LNCaP clone FGC (cell line): ENCODE measurements at places on chromosomes 13 and 19.

GRCh38 chr13:113816946-113817859 lies 46.7 kb downstream of the GAS6 start:
- DNase-seq: peak; percentile 62

DNA sequence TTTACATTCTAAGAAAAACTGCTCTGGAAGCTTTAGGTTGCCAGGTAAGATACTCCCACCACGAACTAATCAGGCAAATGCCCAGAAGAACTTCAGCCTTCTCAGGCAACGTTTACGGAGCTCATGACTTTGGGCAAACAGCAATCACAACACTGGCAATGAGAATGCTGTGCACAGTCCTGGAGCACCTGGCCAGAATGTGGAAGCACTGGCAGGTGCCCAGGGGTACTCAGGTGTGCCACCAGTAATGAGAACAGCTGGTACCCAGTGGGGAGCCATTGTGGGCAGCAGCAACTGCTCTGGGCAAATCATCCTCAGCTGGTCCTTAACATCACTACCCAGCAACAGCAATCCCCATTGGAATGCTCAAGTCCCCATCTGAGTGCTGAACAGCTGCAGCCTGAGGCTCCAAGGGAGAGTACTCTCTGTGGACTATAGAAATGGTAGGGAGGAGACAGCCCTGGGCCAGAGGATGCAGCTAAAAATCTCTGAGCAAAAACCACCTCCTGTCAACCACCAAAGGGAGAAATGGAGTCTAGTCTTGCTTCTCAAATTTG lies 210.0 kb downstream of the FOXO1 start:
- no peak for DNase-seq

DNA sequence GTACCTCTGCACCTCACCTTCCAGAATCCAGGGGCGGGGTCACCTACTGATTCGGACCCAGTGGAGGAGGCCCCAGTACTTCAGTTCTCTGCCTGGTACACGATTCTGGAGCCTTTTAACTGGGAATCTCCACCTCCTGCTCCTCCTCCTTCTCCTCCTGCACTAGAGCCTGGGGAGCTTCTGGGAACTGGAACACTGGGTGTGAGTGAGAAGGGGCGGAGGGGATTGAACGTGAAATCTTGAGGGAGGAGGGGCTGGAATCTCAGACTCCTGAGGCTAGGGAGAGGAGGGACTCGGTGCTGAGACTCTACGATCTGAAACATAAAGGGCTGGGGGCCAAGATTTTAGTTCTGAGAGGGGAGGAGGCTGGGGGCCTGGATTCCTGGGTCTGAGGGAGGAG lies at the start of gene KLK8:
Gene KLK8, minus strand, starts transcription at position 90 of the 400 bp plus-strand sequence. CDS start 437 bp downstream, outside the sequence.
- no peak for DNase-seq

DNA sequence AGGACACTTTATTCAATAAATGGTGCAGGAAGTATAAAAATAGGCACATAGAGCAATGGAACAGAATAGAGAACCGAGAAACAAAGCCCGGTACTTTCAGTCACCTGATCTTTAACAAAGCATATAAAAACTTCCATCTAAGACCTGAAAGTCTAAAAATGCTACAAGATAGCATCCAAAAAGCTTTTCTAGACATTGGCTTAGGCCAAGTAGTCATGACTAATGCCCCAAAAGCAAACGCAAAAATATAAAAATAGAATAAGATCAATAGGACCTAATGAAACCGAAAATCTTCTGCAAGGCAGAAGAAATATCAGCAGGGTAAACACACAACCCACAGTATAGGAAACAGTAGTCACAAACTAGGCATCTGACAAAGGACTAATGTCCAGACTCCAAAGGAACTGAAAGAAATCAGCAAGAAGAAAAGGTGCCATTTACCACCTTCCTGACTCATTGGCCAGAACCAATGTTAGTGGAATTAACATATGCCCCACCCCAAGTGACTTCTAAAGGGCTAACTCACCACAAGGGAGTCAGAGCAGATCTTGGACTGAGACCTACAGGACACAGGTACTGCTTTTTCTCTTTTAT lies 40.8 kb upstream of the CEACAM21 start:
- DNase-seq: no peak

DNA sequence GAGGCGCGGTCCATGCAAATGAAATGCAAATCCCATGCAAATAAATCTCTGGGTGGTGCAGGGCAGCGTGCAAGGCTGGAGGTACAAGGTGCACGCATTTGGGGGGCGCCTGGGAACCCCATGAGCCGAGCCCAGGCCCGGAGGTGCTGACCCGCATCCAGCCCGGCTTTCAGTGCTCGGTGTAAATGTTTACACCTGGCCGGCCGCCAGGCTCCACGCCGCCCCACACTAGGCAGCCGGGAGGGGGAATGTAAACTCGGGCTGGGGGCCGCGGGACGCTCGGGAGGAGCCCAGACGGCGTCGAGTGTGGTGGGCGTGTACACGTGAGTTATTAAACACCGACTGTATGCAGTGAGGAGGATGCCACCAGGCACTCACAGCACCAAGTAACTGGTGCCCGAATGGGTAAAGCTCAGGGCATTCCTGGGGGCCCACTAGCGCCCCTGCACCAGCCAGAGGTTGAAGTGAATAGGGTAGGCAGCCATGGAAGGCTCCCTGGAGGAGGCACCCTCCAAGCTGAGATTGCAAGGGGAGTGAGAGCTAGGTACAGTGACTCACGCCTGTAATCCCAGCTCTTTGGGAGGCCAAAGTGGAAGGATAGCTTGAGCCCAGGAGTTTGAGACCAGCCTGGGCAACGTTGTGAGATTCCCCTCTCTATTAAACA lies 17.2 kb downstream of the FUT6 start:
- DNase-seq: no peak

DNA sequence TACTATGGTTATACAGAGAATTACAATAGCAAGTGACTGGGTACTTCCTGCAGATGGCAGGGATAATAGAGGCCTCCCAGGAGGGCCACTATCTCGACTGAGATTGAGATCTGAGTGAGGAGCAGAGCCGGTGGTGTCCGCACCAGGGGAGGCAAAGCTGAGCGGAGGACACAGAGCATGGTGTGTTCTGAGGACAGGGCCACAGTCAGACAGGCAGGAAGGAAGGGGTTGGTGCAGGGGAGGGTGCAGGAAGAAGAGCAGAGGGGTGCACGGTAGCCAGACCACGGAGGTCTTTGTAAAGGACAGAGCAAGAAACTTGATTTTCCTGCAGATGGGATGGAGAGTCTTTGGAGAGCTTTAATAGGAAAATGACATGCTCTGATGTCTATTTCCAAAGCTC lies 152.4 kb downstream of the SHISA2 start:
- no peak for DNase-seq

- DNase-seq: no peak
Measured at GRCh38 chr13:107203146-107203847, 635.4 kb upstream of the ARGLU1 start.

DNA sequence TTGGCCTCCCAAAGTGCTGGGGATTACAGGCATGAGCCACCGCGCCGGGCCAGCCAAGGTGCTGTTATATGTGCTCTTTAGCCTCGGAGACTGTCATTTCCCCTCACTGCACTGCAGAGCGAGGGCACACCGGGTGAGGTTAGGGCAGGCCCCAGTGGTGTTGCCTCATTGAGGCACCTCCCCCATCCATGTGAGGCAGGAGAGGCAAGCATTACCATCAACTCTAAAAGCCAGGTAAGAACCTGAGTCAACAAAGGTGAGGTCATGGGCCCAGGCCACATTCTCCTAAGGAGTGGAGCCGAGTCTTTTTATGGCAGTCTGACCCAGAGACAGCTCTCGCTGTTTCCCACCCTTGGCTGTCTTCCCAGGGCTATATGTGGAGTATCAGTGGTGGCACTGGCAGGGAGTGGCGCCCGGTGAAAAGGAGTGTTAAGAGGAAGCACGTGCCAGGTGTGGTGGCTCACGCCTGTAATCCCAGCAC lies 10.9 kb downstream of the B3GNT8 start:
- DNase-seq: no peak

- DNase-seq: no peak
Measured at GRCh38 chr13:52713894-52714293, 25.7 kb downstream of the CNMD start.

- DNase-seq: peak; percentile 99
Measured at GRCh38 chr19:50889638-50890037, 16.4 kb downstream of the KLK2 start.
